Osteocyte (in vitro differentiated cells): ENCODE measurements at places on chromosomes 16 and 17. TPM values are rescaled to one million over a fixed set of nuclear protein-coding genes. Genes with fewer than 3 reads are reported as not detected.

GRCh38 chr16:83206426-83206825, 579.7 kb downstream of the CDH13 start:
- no peaks in the 10 kb centered on the region for H3K27me3 ChIP-seq
- peaks cover 9% of the 10 kb centered on the region for H3K4me1 ChIP-seq
- DNase-seq: no peak
- H3K27ac ChIP-seq: no peak overlapping the region
- no peaks in the 10 kb centered on the region for H3K36me3 ChIP-seq

The CD300C gene
- total RNA-seq: not detected in 2 replicates

DNA sequence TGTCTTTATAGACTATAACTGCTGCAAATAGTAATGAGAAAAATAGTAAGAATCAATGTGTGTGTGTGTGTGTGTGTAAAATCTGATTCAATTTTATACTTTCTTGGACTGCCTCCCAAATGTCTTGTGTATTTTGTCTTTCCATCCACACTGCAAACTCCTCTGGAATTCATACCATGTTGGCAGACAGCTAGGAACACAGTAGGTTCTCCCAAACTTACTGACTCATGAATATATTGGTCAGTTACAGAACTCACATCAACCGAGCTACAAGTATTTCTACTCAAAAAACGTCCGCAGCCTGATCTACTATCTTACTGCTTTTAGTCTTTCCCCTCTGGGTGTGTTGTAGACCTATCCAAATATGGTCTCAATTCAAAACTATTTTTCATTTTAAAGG, 542.7 kb upstream of the PSMD7 start:
- DNase-seq: no peak
- no peaks in the 10 kb centered on the region for H3K27me3 ChIP-seq
- no peaks in the 10 kb centered on the region for H3K4me1 ChIP-seq
- H3K36me3 ChIP-seq: no peaks in the 10 kb centered on the region

The SARM1 gene
- 27.8 and 31.7 TPM in 2 replicates for total RNA-seq

GRCh38 chr16:23917621-23918020, 81.8 kb downstream of the PRKCB start:
- peaks cover 6% of the 10 kb centered on the region for H3K27me3 ChIP-seq
- no peaks in the 10 kb centered on the region for H3K4me1 ChIP-seq
- no peak overlapping the region for H3K27ac ChIP-seq
